ENCODE measurements at places on chromosomes 13 and 19. TPM values are rescaled to one million over a fixed set of nuclear protein-coding genes. Genes with fewer than 3 reads are reported as not detected.
A peak's percentile ranks its signal among the peaks of the same experiment; 100 is the strongest.

HSD11B1L gene
- total RNA-seq, result 13.1 TPM

ZNF154 gene
- 6.2 TPM for total RNA-seq

DNA sequence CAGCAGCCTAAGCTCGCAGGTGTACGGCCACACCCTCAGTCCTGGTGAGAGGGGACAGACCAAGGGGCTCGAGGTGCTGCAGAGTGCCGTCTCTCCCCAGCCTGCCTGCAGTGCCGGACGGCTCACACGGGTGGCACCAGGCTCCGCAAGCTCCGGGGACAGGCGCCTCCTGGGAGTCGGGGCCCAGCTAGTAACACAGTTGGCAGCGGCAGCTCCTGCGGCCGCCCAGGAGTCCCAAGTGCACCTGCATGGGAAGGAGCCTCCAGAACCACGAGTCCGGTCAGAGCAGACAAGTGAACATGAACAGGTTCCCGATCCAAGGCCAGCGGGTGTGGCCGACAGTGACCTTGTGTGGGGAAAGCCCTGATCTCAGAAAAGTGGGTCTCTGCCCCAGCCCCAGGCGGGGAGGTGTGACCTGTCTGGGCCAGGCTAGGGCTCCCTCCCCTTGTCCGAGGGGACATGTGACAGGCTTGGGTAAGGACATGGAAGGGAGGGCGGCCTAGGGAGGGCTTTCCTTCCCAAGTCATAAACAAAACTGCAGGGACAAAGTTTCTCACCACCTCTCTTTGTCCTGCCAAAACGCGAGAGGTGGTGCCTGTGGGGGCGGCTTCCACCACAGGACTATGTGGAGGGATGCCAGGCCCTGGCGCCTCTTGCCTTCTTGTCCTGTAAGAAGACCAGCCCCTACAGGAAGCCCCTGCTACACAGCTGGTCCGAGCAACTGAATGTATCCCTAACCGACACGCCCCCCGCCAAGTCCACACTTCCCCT, 46.5 kb downstream of the MLLT1 start:
- peak; percentile 85 for DNase-seq

DNA sequence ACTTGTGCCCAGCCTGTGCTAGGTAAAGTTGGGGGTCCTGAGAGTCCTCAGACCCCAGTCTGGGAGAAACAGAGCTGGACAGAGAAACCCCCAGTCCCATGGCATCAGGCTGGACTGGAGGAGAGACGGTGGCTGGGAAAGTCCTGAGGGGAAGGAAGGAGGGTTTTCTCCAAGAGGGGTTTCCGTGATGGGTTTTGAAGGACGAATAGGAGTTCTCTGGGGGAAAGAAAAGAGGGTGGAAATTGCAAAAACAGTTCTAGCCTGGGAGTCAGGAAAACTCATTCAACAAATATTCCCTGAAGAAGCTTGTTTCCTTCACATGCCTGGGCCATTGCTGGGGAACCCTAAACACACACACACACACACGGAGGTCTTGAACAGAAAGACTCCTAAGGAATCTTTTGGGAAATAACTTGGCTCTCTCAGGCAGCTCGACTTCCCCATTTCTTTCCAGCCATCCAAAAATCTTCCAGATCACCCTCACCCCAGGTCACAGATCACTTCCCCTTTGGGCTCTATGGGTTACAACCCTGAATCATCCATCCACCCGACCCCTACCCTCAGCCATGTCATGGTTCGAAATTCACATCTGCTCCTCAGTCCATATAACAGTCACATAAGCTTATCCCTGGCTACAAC, 47.5 kb downstream of the COLGALT1 start:
- DNase-seq, result no peak

DNA sequence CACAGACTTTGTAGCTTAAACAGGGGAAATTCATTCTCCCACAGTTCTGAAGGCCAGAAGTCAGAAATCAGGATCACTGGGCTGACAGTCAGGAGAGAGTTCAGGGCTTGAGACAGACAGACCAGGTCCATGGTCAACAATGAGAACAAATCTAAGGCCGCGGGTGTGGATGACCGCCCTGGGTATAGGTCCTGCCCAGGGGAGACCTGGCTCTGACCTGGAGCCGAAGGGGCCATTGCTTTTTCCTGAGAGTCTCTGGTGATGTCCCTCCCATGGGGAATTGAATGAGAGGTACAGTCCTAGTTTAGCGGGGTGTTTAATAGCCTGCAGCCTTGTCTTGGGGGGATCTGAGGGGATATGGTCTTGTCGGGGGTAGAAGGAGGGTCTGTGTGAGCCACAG, 25.2 kb upstream of the FBL start:
- DNase-seq, result no peak

RNF225 gene
- 2.9 TPM for total RNA-seq

FPR1 gene
- total RNA-seq, result 13.1 TPM

- DNase-seq, result no peak
Measured at GRCh38 chr13:24068472-24068871, 92.0 kb upstream of the SPATA13 start.

CACNG7 gene
- not detected for total RNA-seq

DNA sequence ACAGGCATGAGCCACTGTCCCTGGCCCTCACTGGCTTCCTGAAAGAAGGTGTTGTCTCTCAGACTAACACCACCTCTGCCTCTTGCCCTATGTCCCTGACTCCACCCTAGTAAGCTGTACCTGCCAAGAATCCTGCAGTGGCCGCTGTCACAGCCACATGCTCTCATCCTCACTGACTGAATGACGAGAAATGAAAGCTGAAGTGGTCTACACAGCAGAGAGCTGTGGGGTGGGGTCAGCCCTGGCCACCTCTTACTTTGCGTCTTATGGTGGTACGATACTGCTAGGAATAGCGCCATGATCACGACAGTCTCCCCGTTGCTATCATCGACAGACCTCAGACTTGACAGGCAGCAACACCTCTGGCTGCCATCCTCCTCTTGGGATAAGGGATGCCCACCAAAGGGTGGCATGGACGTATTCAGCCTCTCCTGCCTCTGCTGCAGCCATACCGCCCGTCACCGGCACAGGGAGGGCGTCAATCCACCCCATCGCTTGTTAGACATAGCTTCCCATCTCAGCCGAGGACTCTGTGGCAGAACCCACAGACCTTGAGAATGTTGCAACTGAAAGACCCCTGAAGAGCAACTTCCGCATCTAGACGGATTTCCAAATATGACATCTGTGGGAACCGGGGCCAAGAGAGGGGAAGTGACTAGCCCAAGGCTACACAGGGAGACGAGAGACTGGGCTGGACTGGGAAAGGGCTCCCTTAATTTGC, 809 bp downstream of the MYO1F start:
- no peak for DNase-seq

DNA sequence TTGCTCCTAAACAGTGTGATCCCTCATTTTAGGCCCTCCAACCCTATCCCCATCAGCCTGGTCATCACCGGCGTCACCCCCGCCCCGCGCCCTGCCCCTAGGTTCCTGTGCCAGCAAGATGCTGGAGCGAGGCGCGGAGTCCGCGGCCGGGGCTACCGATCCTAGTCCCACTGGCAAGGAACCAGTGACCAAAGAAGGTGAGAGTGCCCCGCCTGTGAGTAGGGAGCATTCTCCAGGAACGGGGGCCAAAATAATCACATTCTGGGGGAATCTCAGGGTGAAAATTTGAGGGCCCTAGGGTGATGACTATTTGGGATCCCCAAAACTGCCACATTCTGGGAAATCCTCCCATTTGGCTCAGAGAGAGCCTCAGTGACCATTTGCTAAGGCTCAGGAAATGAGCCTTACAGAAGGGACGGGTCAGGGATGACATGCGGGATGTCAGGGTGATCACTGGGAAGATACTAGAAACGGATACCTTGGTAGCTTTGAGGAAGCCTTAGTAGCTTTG, 1.4 kb downstream of the ZNF575 start:
- no peak for DNase-seq

- DNase-seq, result peak; percentile 58
Measured at GRCh38 chr13:46168341-46168740, 13.6 kb downstream of the LCP1 start.

ZNF302 gene
- total RNA-seq, result 54.2 TPM

DNA sequence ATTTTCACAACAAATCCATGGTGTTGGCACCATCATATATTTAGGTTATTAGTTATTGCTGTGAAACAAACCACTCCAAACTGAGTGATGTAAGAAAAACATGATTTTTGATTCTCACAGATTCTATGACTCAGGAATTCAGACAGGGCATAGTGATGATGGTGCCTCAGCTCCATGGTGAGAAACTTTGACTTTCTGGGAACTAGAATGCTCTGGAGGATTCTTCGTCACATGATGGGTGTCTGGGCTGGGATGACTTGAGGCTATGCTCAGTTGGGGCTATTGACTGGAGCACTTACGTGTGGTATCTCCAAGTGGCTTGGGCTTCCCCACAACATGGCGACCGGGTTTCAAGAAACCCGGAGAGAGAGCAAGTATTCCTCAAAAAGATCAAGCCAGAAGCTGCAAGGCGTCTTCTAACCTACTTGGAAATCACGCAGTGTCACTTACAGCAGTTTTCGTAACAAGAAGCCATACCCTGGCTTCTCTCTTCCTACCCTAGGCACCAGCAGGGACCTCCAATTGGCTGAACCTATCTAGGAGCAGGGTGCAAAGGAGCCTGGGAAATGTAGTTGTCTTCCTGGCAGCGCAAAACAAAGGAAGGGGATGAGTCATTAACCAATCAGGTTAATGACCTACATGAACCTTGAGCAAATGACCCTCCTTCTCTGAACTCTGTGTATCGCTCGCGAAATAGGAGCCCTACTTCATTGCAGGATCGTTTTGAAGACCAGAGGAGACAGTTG, 22.4 kb downstream of the VAV1 start:
- DNase-seq, result no peak

DNA sequence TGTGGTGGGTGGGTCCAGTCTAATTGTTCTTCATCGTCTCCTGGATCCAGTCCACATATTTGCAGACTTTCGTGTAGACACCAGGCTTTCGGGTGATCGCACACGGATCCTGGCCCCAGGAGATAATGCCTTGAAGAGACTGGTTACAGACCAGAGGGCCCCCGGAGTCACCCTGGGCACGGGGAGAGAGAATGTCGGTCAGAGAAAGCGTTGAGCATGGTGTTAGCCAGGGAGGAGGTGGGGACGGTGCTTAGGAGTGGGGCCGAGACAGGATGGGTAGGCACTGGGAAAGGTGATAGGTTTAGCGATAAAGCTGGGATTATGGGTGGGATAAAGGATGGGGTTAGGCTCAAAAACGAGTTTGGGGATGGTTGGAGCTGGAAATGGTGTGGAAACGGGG, 3.0 kb upstream of the KLK10 start:
- DNase-seq, result no peak

DNA sequence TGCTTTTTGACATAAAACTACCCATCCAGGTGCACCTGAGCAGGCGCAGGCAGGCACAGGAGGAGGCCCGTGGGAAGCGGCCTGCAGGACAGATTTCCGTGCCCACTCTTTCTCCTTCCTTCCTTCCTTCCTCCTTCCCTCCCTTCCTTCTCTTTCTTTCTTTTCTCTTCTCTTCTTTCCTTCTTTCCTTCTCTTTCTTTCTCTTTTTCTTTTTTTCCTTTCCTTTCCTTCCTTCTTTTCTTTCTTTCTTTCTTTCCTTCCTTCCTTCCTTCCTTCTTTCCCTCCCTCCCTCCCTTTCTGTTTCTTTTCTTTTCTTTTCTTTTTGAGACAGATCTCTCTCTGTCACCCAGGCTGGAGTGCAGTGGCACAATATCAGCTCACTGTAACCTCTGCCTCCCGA, 21.2 kb upstream of the TMEM255B start:
- DNase-seq, result no peak

DNA sequence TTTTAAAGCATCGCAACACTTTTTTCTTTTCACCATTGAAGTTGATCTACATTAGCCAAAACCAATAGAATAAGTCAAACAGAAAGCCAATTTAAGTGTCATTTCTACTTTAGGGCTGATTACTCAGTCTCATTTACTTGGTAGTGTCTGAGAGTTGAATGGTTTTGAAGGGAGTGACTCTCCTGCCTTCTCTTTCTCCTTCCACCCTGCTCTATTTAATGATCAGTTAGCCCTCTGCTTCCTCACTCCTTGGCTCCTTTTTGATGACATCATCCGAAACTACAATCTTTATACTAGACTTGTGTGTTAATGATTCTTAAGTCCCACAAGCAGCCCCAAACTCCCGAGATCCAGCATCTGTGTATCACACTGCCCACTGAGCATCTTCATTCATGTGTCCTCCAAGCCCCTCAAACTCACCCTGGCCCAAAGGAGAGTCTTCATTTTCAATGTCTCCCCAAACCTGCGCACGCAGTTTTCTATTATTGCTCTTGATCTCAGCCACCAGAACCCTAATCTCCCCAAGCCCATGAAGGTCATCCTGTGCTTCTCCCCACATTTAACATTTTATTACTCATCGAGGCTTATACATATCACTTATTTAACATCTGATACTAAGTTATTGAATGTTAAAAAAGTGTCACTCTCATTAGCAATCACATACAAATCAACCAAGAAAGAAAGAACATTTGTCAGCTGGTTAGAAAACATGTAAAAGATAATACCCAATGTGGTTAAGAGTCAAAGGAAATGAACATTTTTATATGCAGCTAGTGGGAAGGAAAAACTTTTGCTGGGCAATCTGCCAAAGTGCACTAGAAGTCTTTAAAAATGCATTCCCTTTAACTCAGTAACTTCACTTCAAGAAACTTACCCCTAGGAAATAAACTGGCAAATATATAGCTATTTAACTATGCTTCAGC, 32.2 kb upstream of the ARGLU1 start:
- DNase-seq, result no peak

NCAN gene
- not detected for total RNA-seq

ZNF528 gene
- total RNA-seq, result 28.2 TPM

DNA sequence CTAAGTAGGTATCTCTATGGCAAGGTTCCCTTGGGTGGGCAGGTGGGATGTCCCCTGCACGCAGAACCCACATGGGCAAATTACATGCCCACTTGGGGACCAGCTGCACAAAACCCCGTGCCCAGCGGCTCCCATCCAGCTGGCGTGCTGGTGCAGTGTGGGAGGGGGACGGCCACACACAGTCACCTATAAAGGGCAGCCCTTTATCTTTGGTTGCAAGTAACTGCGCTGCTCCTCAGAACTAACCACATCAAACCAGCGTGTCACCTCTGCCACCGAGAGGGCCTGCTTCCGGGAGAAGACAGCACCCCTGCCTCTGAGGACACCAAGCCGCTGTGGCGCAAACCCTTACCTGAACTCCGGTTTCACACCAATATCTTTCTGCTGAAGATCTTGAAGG, 32.2 kb downstream of the ANKRD27 start:
- no peak for DNase-seq

REEP6 gene
- 17.4 TPM for total RNA-seq

DNA sequence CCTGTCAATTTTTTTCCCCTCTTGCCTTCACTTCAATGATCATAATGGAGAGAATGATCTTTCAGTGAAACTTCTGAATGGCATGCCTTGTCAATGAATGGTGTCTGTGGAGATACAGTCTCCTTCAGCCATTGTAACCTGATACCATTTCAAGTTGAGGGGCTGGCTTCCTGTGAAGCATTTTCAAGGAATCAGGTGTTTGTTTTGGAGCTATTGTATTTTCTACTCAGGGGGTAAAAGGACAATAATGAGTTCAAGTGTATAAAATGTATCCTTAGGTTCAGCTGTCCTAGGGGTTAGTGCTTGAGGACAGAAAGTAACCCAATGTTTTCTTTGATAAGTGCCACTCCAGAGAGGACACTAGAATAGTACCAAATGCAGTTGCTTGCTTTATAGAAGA, 23.8 kb upstream of the CBY2 start:
- DNase-seq, result no peak

GRCh38 chr19:43489310-43489709, 15.2 kb downstream of the PHLDB3 start:
- no peak for DNase-seq

- DNase-seq, result peak; percentile 78
Measured at GRCh38 chr13:30422054-30422839, at the start of gene UBE2L5. Gene UBE2L5 (plus strand): TSS chr13:30422493. CDS start chr13:30427991, 5,498 bp downstream.

- no peak for DNase-seq
Measured at GRCh38 chr13:19048381-19048780, 133.2 kb downstream of the TUBA3C start.
